Peyer's patch (tissue), 4 donors: ENCODE measurements at places on chromosomes 3 and 15.

- DNase-seq = no peak
- no peaks in the 10 kb centered on the region for H3K36me3 ChIP-seq
- H3K4me3 ChIP-seq = peak overlapping the region; percentile 77
- no peaks in the 10 kb centered on the region for H3K27me3 ChIP-seq
Observed at GRCh38 chr3:50155891-50156290, 767 bp downstream of the SEMA3F start.

GRCh38 chr3:88732186-88732585 lies 375.2 kb upstream of the EPHA3 start:
- no peak overlapping the region for H3K4me3 ChIP-seq
- no peaks in the 10 kb centered on the region for H3K27me3 ChIP-seq
- H3K4me1 ChIP-seq = no peaks in the 10 kb centered on the region
- no peak for DNase-seq

GRCh38 chr3:60366486-60366885 lies 884.8 kb downstream of the FHIT start:
- no peaks in the 10 kb centered on the region for H3K27me3 ChIP-seq
- no peak overlapping the region for H3K27ac ChIP-seq
- H3K4me3 ChIP-seq = no peak overlapping the region
- DNase-seq = no peak
- H3K4me1 ChIP-seq = no peaks in the 10 kb centered on the region
- no peaks in the 10 kb centered on the region for H3K36me3 ChIP-seq

DNA sequence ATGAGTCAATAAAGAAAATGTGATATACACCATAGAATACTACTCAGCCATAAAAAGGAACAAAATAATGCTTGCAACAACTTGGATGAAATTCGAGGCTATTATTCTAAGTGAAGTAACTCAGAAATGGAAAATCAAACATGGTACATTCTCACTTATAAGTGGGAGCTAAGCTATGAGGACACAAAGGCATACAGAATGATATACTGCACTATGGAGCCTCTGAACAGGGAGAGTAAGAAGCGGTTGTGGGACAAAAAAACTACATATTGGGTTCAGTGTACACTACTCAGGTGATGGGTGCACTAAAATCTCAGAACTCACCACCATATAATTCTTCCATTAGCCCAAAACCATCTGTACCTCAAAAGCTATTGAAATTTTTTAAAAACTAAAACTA lies 68.8 kb upstream of the AKAP13 start:
- no peak overlapping the region for H3K4me3 ChIP-seq
- H3K27ac ChIP-seq = no peak overlapping the region
- H3K36me3 ChIP-seq = no peaks in the 10 kb centered on the region
- DNase-seq = no peak

DNA sequence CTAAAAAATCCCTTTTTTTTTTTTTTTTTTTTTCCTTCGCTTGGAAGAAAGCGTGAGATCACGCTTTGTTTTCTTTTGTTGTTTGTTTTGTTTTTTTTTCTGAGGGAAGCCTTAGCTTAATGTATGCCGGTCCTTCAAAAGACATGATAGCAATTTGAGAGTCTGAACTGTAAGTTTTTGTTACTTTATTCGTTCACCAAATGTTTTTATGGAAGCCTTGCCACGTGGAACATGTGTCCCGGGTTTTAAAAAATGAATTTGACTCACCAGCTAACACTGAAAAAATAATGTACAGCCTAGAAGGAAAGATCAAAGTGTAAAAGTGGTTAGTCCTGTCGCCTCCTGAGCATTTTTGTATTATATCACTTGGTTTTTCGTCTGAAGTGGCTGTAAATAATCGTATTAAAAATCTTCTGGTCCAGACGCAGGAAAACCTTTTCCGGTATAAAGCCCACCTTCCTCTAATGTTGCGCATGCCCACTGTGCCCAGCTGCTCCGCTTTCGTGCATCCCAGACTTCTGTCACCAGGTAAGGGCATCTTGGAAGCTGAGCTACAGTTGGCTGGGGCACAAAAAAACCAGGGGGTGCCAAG lies 795 bp upstream of the MYNN start:
- peak overlapping the region; percentile 99 for H3K27ac ChIP-seq
- peaks cover 26% of the 10 kb centered on the region for H3K36me3 ChIP-seq
- DNase-seq = no peak
- H3K4me3 ChIP-seq = peak overlapping the region; percentile 85
- peaks cover 13% of the 10 kb centered on the region for H3K4me1 ChIP-seq
- H3K27me3 ChIP-seq = no peaks in the 10 kb centered on the region

GRCh38 chr3:179603321-179603720 lies 1.1 kb downstream of the MRPL47 start:
- H3K27ac ChIP-seq = no peak overlapping the region
- H3K27me3 ChIP-seq = no peaks in the 10 kb centered on the region
- no peak for DNase-seq
- peaks cover 8% of the 10 kb centered on the region for H3K4me1 ChIP-seq
- peaks cover 42% of the 10 kb centered on the region for H3K36me3 ChIP-seq

GRCh38 chr3:464255-464654 lies 267.7 kb downstream of the CHL1 start:
- DNase-seq = no peak
- no peaks in the 10 kb centered on the region for H3K27me3 ChIP-seq
- no peaks in the 10 kb centered on the region for H3K4me1 ChIP-seq
- no peaks in the 10 kb centered on the region for H3K36me3 ChIP-seq
- H3K4me3 ChIP-seq = no peak overlapping the region

GRCh38 chr3:143668385-143668784 lies 179.9 kb downstream of the SLC9A9 start:
- H3K27me3 ChIP-seq = no peaks in the 10 kb centered on the region
- H3K4me3 ChIP-seq = no peak overlapping the region
- no peak for DNase-seq
- no peaks in the 10 kb centered on the region for H3K4me1 ChIP-seq
- no peaks in the 10 kb centered on the region for H3K36me3 ChIP-seq

DNA sequence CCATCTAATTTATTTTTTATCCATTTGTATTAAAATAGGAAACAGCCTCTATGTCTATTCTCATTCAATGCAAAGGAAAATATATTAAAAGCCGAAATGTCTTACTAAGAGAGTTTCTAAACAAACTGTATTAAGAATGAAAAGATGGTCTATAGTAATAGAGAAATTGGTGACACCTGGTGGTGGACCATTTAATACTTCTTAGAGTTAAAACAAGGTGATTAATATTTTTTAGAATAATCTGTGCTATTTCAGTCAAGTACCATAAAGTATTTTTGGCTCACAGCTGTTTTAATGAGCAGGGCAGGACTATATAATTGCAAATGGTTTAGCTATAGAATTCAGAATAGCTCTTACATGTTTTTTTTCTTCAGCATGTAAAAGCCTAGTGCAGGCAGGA lies 55.7 kb downstream of the SYNPR start:
- DNase-seq = no peak
- H3K36me3 ChIP-seq = no peaks in the 10 kb centered on the region
- H3K27me3 ChIP-seq = no peaks in the 10 kb centered on the region
- no peak overlapping the region for H3K27ac ChIP-seq
- no peak overlapping the region for H3K4me3 ChIP-seq

DNA sequence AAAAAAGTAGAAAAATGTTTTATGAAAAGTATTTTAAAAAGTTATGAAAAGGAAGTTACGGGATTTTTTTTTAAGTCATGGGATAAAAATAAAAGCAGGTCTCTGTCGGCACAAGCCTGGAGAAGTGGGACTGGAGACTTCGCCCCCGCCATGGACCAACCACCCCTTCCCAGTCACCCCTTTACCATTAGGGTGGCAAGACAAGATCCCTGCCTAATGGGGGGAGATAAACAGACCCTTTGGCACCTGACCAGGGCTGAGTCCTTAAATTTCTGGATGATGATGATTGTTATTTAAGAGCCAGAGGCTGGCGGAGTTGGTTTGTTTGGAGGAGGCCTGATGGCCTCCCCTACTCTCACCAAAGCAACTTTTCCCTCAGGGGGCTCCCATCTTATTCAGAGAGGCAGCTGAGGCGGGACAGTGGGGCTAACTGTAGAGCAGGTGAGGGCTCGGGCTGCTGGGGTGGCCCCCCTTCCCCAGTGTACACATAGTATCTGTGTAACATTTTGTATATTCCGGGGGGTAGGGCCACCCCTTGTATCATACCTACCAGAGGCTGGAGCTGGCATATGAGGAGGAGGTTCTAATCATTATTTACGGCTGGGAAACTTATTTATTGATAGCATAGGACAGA lies 74.0 kb downstream of the ADAMTS7 start:
- no peak overlapping the region for H3K4me3 ChIP-seq
- H3K4me1 ChIP-seq = no peaks in the 10 kb centered on the region
- no peaks in the 10 kb centered on the region for H3K27me3 ChIP-seq
- no peak overlapping the region for H3K27ac ChIP-seq

DNA sequence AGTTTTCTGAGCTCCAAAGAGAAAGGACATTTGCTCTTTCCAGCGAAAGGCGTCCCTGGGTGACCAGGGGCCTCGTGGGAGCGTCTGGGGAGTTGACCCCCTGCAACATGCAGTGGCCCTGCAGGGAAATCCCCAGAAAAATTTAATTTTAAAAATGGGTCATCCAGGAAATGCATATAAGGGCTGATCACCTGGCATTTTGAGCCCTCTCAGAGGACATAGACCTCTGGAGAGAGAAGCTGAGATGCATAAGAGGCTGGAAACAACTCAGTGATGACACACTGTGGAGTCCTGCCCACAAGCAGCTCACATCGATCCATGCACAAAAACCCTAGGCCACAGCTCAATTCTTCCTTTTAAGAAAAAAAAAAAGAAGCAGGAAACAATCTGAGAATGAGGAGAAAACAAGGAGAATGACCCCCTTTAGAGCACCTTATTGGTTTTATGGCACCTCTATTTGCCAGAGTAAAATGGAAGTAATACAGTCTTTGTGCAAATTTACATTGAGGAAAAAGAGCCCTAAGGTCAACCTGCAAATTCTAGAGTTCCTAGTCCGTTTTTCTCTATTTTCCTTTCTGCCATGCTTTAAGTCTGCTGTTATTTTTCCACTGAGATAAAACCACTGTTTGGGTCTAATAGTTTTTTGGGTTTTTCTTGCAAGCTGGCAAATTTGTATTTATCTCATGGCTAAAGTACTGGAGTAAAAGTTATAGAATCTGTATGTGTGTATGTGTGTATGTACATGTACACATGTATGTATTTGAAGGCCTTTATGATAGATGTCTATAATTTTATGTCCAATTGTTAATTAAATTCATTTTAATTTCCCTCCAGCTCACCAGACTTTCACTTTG lies 6.9 kb upstream of the BDH1 start:
- H3K4me3 ChIP-seq = no peak overlapping the region
- DNase-seq = no peak
- H3K27ac ChIP-seq = no peak overlapping the region
- no peaks in the 10 kb centered on the region for H3K27me3 ChIP-seq
- H3K36me3 ChIP-seq = no peaks in the 10 kb centered on the region

DNA sequence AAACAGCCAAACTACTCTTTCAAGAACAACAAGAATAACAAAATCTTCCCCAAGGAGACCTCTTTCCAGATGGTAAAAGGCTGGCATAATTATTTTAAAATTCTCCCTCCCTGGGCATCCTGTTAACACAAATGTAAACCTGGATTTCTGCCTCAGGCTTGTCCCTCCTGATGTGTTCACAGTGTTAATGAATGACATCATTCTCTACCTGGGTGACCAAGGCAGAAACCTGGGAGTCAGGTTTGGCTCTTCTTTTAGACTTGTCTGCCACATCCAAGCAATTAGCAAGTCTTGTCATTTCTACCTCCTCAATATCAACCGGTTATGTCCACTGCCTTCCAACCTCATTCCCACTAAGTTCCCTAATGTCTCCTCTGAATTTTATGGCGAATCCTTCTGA lies 368.7 kb upstream of the TBL1XR1 start:
- H3K4me1 ChIP-seq = no peaks in the 10 kb centered on the region
- no peak overlapping the region for H3K4me3 ChIP-seq
- no peaks in the 10 kb centered on the region for H3K36me3 ChIP-seq

DNA sequence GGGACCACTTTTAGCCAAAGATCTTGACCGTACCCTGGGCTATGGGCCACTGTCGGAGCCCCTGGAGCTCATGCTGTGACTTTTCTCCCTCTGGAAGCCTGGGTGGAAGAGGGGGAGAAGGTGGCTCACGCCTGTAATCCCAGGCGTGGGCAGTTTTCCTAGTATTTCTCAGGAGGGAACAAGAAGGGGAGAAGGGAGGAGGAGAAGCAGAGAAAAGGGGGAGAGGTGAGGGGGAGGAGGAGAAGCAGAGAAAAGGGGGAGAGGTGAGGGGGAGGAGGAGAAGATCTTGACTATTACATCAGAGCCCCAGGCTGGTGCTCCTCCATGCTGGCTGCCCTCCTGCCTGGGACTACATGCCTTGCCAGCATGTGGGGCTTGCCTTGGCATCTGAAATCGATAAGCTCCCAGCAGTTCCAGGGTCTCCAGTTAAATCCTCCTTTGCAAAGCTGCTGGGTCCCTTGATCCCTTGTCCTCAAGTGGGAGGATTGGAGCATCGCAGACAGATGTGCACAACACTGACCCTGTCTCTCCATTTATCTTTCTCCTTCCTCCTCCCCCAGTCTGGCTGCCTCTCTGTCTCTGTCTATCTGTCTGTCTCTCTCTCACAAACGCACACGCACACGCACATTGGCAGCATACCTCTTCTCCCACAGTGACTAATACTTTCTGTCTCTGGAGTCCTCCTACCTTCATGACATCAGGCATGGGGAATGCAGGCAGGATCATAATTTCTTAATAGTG lies 41.6 kb downstream of the MRAS start:
- no peak for DNase-seq
- no peak overlapping the region for H3K4me3 ChIP-seq
- no peaks in the 10 kb centered on the region for H3K27me3 ChIP-seq
- no peaks in the 10 kb centered on the region for H3K36me3 ChIP-seq

DNA sequence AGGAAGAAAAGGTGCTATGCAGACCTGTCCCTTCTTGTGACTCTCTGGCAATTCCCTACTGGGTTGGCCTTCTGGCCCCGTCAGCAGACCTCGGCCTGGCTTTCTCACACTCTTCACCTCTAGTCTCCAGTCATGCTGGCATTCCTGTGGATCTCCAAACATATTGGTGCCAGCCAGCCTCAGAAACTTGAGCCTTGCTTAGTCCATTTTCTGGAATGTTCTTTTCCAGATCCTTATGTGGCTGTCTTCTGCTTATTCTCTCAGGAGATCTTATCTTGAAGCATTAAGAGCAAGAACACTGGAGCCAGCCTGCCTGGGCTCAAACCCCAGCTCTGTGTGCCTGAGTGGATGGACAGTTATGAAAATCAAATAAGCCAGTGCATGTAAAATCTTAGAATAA lies 88.2 kb upstream of the NTRK3 start:
- no peaks in the 10 kb centered on the region for H3K4me1 ChIP-seq
- no peak overlapping the region for H3K4me3 ChIP-seq
- DNase-seq = no peak
- H3K36me3 ChIP-seq = no peaks in the 10 kb centered on the region

- peaks cover 26% of the 10 kb centered on the region for H3K4me1 ChIP-seq
- no peaks in the 10 kb centered on the region for H3K27me3 ChIP-seq
- no peak overlapping the region for H3K4me3 ChIP-seq
- no peak for DNase-seq
Observed at GRCh38 chr3:129020691-129021090, 19.6 kb downstream of the EFCC1 start.

DNA sequence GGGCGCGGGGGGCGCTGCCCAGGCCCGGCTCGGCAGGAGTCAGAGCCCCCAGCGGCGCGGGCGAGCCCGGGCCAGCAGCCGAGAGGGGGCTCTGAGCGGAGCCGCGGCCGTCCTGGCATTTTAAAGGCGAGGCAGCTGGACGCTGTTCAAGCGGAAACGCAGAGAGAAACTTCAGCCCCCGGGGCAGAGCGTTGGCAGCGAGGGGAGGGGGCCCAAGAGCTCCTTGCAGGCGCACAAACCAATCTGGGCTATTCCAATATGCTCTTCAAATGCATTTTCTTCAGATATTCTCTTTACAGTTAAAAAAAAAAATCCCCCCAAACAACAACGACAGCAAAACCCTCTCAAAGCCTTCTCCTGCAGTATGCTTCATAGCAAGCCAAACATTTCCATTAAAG lies at the start of gene CTXND1:
Gene CTXND1, minus strand, starts transcription at position 93 of the 398 bp plus-strand sequence. CDS start 50,264 bp downstream, outside the sequence.
- peak within 1 kb of the TSS; percentile 48 for H3K27ac ChIP-seq
- H3K4me1 ChIP-seq = peaks cover 11% of the 10 kb centered on the region
- DNase-seq = no peak
